ENCODE measurements at places on chromosomes 4 and X.

DNA sequence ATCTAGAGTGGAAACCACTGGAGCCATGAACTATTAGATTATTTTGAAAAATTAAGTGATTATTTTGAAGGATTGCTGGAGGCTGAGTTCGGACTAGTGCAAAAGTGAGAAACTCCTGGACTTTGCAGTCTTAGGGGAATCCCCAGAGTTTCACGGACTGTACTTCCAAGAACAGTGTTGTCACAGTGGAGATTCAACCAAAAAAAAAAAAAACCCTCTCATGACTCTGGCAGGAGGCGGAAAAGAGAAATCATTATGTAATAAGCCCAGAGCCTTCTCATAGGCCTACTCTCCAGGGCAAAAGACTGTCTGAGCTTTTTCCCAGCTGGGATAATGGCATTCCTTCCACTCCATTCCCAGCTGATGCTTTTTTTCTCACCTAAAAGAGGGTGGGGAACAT, 16.8 kb upstream of the C4orf51 start:
- no peak for DNase-seq

GRCh38 chr4:100721077-100721476, 203.3 kb upstream of the EMCN start:
- no peak for DNase-seq

GRCh38 chrX:13432414-13433297, 112.8 kb upstream of the ATXN3L start:
- no peak for DNase-seq

GRCh38 chr4:121041307-121042090, 30.8 kb downstream of the NDNF start:
- DNase-seq: peak; percentile 19

- DNase-seq: no peak
Measured at GRCh38 chr4:41334182-41334581, 77.5 kb downstream of the UCHL1 start.

GRCh38 chr4:73704314-73705055, 35.9 kb upstream of the CXCL8 start:
- no peak for DNase-seq

DNA sequence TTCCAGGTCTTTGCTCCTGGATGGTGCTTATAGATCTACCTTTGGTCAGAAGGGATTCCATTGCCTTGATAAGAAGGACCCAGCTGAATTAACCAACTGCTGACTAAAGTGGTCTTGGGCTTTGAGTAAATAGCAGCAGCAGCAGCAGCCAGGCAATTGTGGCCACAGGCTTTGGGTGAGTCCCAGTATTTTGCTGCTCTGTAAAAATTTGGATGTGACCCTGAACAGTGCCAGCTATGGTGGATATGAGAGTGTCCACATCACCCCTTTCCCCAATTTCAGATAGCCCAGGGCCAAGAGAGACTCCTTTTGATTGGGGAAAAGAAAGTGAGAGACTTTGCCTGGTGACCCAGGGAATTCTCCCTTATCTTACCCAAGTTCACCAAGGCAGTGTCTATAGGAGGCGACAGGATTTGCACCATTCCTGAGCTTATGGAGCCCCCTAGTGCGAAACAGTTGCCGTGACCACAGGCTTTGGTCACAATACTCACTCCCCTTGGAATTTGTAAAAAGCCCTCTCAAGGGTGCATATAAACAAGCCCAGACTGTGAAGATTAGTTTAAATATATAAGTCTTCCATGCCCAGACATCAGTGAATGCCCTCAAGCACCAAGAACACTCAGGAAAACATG, 518.0 kb downstream of the TMA16 start:
- DNase-seq: no peak

- DNase-seq: no peak
Measured at GRCh38 chrX:21975812-21976211, 35.3 kb downstream of the SMS start.

GRCh38 chr4:119118397-119118796, 17.2 kb upstream of the MYOZ2 start:
- no peak for DNase-seq

GRCh38 chr4:175068266-175068665, 150.1 kb downstream of the ADAM29 start:
- no peak for DNase-seq

DNA sequence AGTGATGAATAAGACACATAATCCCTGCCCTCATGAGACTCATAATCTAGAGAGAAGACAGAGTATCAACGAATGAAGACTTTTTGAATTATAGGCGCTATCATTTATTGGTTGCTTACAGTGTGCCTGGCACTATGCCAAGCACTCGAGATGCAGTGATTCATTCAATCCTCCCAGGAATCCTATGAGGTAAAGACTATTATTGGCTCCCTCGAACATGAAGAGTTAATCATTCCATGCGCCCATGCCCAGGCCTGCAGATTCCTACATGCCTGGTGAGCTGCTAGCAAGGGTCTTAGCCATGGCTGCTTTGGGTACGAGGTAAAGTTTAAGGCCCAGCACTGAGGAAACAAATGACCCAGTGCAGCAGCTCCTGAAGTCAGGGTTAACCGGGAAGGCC, 47.0 kb downstream of the TEX13B start:
- no peak for DNase-seq

DNA sequence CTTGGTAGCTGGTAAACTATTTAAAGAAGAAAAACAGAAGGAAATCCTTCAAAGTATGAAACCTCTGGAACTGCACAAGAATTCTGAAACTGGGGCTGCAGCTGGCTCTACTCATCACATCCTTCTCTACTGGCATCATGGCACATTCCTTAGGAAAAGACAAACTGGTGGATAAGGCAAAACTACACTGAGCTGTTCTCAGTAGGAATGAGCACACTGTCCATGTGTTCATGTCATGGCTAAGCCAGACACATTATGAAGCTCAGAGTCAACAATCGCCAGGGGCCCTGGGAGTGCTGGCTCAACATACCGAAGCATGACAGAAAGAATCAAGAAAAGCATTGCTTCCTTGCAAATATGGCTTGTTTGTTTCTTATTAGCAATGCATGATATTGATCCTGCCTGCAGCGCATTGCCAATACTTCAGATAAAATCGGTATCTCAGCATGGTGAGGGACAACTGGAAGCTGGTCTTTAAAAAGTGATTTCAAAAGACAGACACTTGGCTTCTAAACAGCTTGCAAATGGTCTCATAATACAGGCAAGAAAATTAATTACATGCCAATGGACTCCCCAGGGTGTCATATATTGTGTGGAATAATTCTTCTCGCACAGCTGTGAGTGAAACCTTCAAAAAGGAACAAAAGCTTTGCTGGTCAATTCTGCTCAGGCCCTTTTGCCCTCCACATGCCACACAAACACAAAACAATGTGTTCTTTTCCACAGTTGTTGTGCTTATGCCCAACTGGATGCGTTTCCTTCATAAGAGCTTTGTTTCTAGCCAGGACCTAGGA, 300.2 kb upstream of the VCX start:
- DNase-seq: no peak

DNA sequence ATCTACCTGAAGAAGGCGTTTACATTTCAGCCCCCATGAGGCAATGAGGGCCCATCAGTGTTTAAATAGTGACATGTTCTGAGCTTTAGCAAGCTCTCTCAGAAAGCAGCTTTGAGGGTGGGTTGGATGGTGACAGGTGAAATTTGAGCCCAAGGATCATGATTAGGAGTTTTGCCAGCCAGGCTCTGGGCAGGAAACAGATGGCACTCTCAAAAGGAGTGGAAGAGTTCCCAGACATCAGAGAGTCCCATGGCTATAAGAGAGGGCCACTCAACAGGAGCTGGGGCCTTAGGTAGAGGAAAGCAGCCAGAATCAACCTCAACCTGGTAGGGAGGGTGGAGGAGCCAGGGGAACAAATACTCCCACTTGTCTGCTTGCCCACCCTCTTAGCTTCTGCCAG, 499.8 kb downstream of the MID1IP1 start:
- DNase-seq: no peak

DNA sequence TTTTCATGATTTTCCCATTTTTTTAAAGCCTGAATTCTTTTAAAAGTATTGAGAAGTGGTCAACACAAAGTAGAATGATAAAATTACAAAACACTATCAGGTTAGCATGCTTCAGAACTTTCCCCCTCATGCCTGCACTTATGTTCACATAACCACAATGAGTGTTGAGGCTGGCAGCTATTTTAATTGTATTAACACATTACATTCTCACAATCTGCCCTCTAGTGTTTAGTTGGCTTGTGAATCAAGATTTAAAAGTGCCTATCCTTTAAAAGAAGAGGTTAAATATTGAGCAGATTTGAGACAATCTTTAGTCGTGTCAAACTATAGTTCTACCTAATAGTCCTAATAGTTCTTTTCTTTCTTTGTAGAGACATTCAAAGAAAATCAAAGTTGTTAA, 93.6 kb upstream of the NAP1L5 start:
- no peak for DNase-seq

GRCh38 chrX:40727581-40728252, 7.6 kb downstream of the MED14 start:
- DNase-seq: no peak

DNA sequence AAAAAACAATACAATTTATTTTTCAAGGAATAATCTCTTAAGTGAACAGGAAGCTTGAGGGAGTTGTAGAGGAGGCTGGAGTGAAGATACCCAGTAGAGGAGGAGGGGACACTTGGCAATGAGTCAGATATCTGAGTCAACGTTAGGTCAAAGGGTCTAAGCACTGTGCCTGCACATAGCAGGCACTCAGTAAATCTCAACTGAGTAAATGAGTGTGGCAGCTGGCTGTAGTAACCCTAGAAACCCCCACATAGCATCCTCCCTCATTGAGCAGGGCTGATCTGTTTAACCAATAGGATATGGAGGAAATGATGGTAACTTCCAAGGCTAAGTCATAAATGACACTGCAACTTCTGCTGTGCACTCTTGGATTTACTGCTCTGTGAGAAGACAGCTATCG, 186.0 kb upstream of the FAM241A start:
- no peak for DNase-seq

DNA sequence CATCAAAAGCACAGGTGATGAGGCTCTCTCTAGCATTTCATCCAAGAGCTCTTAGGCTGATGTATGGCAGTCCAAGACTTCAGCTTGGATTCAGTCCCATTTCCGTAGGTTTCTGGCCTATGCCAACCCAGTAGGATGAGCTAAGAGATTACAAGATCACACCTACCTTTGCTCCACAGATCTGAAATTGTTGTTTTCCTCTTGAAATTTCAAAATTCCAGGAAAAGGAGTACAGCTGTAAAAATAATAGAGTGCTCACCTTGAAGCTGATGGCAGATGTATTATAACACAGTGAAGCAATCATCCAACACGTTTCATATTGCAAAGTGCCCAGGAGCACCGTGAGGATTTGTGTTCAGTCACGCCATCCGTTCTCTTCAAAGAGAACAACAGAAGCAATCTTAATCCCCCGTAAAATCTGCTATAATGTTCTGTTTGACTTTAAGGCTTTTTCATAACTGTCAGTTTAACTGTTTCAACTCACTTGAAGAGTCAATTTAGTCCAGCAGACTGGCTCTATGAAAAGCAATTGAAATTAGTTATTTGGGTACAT, 137.5 kb downstream of the CPE start:
- DNase-seq: no peak

- DNase-seq: no peak
Measured at GRCh38 chr4:3304831-3305609, 12.2 kb downstream of the RGS12 start.

- no peak for DNase-seq
Measured at GRCh38 chr4:81442484-81443085, 29.1 kb downstream of the RASGEF1B start.

DNA sequence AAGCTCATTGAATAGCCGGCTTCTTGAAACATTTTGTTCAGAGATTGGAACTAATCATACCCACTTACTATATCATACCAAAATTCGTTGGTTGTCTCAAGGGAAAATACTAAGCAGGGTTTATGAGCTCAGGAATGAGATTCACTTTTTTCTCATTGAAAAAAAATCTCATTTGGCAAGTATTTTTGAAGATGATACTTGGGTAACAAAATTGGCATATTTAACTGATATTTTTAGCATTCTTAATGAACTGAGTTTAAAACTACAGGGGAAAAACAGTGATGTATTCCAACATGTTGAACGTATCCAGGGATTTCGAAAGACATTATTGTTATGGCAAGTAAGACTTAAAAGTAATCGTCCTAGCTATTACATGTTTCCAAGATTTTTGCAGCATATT, 6.4 kb downstream of the FAM200B start:
- DNase-seq: no peak

- DNase-seq: no peak
Measured at GRCh38 chr4:144658903-144659302, 12.9 kb downstream of the HHIP start.

DNA sequence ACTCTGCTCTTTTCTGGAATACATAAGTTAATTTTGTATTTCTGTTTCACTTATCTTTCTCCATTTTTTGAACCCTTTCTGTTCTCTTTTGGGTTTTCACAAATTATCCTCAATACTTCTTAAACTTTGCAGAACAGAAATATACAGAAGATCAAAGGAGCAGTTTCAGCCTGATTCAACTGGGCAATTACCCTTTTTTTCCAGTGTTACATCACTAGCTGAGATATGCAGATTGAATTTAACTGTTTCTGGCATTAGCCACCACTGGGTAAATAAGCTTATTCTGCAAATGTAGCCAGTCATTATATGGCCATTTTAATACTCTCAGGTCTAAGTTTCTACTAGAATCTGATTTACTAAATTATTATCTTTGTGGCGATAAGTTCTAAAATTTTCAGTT, 66.9 kb upstream of the GRID2 start:
- no peak for DNase-seq

DNA sequence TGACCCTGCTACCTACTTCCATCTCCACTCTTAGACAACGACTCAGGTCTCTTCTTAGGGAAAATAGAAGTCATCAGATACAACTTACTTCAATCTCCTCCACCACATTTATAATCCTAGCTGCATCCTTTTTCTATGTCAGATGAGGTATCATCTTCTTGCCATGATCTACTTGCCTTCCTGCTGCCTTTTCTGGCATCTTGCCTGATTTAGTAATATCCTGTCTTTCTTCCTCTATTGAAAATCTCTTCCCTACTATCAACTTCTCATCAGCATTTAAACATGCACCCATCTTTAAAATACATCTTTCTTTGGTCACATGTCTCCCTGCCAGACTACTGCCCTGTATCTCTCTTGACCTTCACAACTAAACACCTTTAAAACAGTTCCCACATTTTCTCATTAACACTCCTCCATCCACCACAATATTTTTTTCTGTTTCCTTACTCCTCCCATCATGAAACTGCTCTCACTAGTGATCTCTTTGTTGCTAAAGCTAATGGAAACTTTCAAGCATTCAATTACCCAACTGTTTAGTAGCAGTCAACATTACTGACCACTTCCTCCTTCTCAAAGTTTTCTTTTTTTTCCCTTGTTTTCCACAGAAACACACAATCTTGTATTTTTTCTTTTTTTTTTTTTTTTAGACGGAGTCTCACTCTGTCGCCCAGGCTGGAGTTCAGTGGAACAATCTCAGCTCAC, 100.8 kb upstream of the CXorf66 start:
- no peak for DNase-seq

DNA sequence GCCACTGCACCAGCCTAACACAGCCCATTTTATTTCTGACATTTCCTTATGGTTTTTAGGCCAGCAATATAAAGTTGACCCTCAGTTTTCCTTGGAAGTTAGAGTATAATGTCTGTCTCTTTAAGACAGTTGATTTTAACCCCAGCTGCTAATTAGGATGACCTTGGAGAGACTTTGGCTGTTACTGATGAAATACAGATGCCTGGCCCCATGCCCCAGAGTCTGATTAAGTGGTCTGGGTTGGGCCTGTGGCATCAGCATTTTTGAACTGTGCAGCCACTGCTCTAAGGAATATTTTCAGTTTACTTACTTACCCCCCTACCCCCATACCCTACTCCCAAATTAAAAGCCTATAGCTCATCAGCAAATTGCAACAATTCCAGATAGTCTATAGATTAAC, 85.8 kb downstream of the DCLK2 start:
- no peak for DNase-seq

GRCh38 chr4:153577053-153577452, 107.0 kb upstream of the TLR2 start:
- no peak for DNase-seq
